ENCODE measurements at places on chromosomes 12 and 14.

DNA sequence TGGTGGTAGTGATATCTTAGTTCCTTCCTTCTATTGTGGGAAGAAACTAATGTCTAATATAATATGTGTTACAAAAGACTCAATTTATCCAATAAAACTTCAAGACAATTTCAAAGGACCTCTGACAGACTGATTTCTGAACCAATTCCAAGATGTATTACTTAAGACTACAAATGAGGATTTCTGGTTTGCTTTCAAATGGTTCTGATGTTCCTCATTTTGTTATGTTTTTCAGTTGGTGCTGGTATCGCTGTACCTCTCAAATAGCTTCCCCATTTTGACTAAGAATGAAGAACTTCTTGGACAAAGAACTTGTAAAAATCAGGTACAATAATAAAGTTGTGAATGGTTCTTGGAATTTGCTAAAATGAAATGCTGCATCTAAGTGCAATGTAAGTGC, 19.4 kb upstream of the MBIP start:
- DNase-seq, result no peak

DNA sequence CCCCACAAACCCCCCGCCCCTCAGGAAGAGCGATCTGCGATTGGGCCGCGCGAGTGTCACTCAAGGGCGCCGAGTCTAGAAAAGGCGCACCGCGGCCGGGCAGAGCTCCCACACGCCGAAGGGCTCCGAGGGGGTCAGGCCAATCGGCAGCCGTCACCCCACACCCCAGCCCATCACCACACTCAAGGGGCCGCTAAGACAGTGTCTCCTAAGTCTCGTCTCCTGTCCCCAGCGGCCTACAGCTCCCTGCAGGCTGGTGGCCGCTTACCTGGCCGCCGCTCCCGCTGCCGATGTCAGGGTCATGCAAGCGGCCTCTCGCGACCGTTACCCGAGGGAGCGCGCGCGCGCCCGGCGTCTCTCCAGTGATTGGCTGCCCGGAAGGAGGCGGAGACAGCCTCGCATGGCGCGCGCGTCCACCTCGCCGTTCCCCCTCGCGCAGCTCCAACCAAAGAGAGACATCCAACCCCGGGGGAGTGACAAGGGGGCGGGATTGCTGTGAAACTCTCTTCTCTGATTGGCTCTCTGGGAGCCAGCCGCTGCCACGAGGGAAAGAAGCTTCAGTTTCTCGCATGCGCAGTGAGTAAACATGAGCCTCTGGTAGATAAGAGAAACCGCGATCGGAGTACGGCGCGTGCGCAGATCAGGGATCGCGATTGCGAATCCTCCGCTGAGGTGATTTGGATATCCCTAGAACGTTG, at the start of the genes MPHOSPH9 and MTRFR:
TSS of gene MPHOSPH9 (minus strand) at position 335 of the 698 bp plus-strand sequence. CDS start 2,777 bp downstream, outside the sequence.
TSS of gene MTRFR (plus strand) at position 630 of the 698 bp plus-strand sequence. CDS start 20,239 bp downstream, outside the sequence.
- DNase-seq, result peak; percentile 99

DNA sequence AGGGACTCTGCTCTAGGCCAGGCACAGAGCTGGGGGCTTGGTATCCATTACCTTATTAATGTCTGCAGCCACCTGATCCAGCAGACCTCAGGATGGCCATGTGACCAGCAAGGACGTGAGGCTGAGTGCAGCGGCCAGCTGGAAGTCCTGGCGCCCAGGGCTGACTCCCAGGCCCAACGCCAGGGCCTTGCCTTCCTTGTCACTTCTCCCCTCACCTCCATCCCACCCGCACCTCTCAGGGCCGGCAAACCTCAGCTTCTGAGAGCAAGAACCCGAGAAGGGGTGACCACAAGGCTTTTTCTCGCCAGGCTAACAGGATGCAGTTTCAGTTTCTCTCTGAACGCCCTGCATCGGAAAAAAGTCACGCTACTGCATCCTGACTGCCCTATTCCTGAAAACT, 15.4 kb downstream of the RAB35 start:
- no peak for DNase-seq

DNA sequence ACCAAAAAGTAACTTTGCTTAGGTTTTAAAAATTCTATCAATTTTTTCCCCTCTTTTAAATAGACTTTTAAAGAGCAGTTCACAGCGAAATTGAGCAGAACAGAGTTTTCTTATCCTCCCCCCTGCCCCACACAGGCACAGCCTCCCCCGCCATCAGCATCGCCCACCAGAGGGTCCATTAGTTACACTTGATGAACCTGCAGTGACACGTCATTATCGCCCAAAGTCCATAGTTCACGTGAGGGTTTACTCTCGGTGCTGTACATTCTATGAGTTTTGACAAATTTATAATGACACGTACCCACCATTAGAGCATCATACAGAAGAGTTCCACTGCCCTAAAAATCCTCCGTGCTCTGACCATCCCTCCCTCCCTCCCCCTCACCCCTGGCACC, 58.4 kb downstream of the FZD10 start:
- DNase-seq, result no peak

- no peak for DNase-seq
Measured at GRCh38 chr12:40587970-40588369, 104.3 kb upstream of the CNTN1 start.

GRCh38 chr14:100303179-100303578, 3.1 kb downstream of the SLC25A29 start:
- no peak for DNase-seq

DNA sequence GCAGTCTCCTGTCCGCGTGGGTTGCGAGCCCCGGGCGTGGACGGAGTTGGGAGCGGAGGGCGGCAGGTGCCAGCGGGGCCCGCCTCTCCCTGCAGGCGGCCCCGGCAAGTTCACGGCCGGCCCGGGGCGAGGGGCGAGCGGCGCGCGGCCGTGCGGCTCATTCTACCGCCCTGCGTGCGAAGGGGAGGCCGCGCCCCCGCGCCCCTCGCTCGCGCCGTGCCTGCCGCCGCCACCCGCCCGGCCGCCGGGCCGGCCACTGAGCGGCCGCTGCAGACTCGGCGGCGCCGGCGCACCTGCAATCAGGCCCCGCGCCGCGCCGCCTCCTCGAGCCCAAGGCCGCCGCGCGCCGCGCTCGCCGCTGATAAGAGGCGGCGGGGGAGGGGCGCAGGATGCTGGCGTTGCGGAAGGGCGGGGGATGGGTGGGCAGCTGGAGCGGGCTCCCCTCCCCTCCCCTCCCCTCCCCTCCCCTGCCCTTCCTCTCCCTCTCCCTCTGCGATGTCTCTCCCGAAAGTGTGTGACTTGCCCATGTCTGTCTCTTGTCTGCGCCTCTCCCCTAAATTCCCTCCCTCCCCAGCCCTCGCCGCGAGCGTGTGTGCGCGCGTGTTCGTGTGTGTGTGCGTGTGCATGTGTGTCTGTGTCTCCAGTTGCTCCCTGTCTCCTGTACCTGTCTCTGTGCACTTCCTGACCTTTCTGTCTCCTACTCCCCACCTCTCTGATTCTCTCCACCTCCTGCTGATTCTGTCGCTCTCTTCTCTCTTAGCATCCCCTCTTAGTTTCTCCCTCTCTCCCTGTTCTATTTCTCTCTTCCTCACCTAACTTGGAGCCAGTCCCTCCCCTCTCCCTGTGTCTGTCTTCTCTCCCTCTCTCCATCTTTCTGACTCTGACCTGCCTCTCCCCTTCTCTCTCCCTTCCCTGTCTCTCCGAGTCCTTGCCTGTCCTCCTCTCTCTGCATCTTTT, 768.1 kb upstream of the TBX3 start:
- DNase-seq, result peak; percentile 76
